ENCODE measurements at places on chromosomes 12 and 14. TPM values are rescaled to one million over a fixed set of nuclear protein-coding genes. Genes with fewer than 3 reads are reported as not detected.

DNA sequence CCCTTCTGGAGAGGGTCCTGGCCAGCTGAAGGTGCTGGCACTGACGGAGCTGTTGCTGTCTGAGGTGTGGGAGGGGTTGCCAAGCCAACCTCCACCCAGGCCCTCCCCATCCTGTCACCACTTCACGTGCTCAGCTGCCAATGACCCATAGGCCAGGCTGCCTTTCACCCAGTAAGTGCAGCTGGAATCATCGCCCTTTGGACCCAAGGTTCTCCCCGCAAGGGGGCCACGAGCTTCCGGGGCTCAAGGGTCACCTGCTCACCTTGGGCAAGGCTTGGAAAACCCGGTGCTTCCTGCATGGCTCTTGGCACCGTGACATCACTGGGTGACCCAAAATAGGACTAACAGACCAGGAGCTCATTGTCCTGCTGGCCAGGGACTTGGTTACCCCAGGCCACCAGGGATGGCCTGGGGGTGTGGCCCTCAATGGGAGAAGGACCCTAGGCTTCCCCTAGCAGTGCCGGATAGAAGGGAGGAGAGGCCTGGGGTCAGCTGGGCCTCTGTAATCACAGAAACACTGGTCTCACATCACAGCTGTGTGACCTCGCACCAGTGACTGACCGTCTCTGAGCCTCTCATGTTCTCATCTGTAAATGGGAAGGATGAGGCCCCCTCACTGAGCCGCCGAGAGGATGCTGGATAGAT lies 51.3 kb downstream of the CCDC85C start:
- DNase-seq: no peak

- DNase-seq: no peak
Observed at GRCh38 chr12:84637926-84638325, 274.7 kb downstream of the SLC6A15 start.

DNA sequence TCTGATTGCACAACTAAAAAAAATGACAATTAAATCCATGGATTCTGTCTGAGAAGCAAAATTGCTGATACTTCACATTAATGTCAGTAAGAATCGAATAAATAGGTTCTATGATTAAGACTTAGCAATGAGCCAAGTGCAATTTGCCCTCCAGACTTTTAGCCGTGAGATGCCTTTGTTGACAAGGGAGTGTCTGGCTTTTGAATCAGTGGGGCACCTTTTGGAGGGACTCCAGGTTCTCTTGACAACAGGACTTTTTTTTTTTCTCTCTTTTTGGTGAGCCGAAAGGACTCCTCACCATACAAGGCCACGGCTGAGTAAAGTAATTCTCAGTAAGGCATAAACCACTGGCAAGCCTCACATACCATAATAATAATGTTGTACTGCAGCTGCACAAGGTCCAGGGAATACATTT lies 4.7 kb upstream of the MDM1 start:
- DNase-seq: no peak

- DNase-seq: no peak
Observed at GRCh38 chr12:93107514-93108312, 178.6 kb upstream of the EEA1 start.

E2F7 gene
- 20.1 TPM for total RNA-seq

PTPRB gene
- total RNA-seq: 147 TPM
